Stimulated activated naive CD4-positive, alpha-beta T cell treated with Interleukin-2 at 50 U/mL for 16 hours (primary cell): ENCODE measurements at places on chromosomes 6 and 20.

GRCh38 chr20:32201296-32201976, 6.1 kb downstream of the PLAGL2 start:
- no peak for DNase-seq

DNA sequence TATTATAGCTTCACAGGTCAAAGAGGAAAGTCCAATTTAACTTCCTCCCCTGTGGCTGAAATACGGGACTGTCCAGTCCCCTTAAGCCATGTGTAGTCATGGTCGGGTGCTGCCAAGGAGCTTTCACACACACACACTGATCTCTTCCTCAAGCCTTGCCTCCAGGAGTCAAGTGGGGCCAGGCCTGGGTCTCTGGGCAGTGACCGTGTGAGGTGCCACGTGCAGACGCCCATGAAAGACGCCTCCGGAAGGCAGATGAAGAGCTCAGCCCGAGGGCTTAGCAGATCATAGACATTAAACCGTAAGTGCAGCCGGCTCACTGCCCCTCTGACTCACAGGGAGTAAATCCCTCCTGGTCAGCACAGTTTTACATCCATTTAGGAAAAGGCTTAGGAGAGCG, 4.2 kb downstream of the GABRR2 start:
- no peak for DNase-seq

- no peak for DNase-seq
Observed at GRCh38 chr6:111757342-111757741, 115.9 kb downstream of the FYN start.

DNA sequence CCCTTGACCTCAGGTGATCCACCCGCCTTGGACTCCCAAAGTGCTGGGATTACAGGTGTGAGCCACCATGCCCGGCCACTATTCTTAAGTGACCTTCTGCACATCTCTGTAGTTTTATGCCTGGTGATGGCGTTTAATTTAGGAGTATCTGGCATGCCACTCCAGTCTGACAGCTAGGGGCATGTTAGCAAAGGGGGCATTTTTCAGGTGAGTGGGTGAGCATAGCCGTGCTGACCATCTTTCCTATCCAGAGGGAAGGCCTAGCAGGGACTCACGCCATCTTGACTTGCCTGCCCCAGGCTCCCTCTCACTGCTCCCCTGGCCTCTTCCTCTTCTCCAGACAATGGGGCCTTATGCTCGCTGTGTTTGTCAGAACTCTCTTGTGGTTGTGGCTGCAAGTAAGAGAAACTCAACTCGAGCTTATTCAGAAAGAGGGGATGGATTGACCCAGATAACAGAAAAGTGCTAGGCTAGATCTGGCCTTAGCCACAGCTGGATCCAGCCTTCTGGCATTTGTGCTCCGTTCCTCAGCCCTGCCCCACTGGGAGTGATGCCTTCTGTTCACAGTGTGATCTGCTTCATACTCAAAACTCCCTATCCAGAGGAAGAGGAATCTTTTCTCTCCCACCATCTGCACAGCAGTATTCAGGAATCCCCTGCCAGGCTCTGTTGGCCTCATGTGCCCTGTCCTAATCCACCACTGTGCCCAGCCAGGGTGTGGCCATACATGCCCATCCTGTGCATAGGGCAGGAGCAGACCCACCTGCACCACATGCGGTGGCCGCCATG, 174.5 kb upstream of the AKAP12 start:
- no peak for DNase-seq

DNA sequence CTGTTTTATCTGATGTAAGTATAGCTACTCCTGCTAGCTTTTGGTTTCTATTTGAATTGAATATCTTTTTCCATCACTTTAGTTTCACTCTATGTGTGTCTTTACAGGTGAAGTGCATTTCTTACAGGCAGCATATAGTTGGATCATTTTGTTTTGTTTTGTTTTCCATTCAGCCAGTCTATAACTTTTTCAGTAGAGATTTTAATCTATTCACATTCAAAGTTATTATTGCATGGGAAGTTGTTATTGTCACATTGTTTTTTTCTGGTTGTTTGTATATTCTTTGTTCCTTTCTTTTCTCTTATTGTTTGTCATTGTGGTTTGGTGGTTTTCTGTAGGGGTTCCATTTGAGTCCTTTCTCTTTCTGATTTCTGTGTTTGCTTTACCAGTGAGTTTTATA, 151.2 kb downstream of the PDE10A start:
- DNase-seq: no peak
